ENCODE measurements at places on chromosomes 4 and X. TPM values are rescaled to one million over a fixed set of nuclear protein-coding genes. Genes with fewer than 3 reads are reported as not detected.

- DNase-seq, result no peak
Observed at GRCh38 chr4:38781854-38782261, 932 bp downstream of the TLR10 start.

GRCh38 chrX:13121020-13121555 lies 76.7 kb upstream of the FAM9C start:
- no peak for DNase-seq

DNA sequence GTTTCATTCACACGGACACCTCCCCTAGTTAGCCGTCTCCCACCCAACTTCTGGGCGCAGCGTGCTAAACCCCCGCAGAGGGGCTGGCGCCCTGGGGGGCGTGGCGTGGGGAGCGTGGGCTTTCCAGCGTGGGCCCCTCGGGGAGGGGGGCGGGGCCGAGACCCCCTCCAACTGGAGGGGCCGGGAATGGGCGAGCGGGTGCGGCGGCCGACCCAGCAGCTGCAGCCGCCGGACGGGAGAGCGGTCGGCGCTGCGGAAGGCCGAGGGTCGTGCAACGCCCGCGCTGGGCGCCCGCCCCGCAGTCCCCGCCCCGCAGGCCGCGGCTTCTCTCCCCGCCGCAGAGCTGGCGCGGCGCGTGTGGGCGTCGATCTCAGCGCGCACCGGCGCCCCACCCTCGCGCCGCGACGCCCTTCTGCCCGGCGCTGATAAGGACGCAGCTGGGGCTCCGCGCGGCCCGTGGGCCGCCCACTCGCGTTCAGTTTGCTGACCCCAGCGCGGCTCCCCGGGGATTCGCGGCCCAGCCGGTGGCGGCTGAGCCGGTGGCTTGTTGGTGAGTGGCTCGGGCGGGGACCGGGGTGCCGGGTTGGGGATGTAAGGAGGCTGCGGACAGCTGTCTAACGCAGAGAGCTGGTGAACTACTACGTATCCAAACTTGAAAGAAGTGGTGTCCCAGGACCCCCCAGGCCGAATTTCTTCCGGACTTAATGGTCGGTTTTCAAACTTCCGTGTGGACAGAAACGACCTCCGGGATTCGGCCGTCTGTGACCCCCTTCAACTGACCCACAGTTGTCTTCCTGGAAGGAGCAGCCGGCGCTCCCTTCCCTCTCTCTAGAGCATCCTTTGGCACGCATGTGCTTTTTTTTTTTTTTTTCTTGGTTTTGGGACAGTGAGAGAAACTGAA lies 1.5 kb downstream of the FHDC1 start:
- peak; percentile 67 for DNase-seq

DNA sequence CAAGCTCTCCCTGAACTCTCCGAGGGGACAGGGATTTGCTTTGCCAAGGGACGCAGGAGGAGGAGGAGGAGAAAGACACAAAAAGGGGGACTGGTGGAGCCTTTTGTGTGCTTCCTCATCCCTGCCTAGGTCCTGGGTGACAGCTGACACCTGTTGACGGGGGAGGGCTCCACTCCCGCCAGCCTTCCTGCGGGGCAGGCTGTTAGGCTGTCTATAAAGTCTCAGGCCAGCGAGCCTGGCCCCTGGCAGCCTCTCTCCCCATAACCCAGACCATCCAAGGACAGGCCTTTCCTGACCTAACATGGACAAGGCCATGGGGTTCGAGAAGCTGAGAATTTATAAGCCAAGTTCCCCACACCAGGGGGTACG lies 832 bp upstream of the EVC2 start:
- no peak for DNase-seq

GRCh38 chr4:121370729-121371325 lies 10.0 kb downstream of the QRFPR start:
- peak; percentile 68 for DNase-seq

GRCh38 chr4:95833711-95834194 lies 6.1 kb upstream of the PDHA2 start:
- DNase-seq, result no peak

The MAP3K15 gene
- total RNA-seq, result 0.31 TPM

The TMEM128 gene
- 20.7 TPM for total RNA-seq

The GYPA gene
- total RNA-seq, result not detected
